ENCODE measurements at places on chromosomes 2 and 18.

DNA sequence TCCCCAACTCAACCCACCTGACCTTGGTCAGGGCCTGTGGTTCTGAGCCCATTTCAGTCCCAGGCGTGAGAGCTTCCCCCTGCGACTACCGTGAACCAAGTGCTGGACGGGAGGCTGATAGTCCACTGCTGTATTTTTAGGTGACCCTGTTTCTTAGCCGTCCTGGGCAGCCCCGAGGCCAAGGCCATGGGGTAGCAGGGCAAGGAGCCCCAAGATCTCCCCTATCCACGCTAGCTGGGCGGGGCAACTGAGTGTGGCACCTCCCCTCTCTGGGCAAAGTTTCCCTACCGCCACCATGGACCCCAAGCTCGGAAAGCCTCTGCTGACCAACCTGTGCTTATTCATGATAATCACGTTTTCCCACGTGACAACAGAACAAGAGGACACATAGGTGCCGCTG lies 583 bp upstream of the KLHL30 start:
- no peak for DNase-seq

DNA sequence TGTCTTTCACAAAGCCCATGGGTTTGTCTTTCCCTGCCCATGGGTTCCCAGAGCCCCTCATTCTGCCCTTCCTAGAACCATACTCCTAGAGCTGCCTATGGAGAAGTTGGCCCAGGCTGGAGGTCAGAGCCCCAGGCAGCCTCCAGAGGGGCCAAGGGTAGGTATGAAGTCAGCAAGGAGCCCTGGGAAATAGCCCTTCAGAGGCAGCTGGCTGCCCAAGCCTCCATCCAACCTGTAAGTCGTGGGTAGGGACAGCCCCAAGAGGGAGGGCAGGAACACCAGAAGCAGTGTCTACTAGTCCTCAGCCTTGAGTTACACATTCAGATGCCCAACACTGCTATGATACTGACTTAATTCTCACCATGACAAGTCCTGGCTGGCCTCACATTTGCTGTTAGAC lies 49.5 kb downstream of the TMEM247 start:
- DNase-seq: no peak

DNA sequence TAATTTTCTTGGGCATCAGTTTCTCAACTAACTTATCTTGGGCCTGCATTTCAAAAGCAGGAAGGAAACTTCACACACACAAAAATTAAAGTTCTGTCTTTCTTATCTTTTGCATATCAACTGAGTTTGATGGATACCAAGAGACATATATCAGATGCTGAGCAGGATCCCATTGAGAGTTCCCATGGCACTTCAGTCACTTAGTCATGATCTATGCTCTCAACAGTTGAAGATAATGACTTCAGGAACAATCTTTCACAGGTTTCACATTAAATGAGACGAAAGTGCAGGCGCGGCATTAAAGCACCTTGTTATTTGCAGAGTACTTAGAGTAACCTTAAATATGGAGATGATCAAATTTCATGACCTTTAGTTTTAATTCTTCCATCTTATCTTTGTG lies 2139.8 kb upstream of the CELF4 start:
- DNase-seq: no peak

GRCh38 chr2:86412007-86412406 lies 29.2 kb upstream of the KDM3A start:
- DNase-seq: no peak

DNA sequence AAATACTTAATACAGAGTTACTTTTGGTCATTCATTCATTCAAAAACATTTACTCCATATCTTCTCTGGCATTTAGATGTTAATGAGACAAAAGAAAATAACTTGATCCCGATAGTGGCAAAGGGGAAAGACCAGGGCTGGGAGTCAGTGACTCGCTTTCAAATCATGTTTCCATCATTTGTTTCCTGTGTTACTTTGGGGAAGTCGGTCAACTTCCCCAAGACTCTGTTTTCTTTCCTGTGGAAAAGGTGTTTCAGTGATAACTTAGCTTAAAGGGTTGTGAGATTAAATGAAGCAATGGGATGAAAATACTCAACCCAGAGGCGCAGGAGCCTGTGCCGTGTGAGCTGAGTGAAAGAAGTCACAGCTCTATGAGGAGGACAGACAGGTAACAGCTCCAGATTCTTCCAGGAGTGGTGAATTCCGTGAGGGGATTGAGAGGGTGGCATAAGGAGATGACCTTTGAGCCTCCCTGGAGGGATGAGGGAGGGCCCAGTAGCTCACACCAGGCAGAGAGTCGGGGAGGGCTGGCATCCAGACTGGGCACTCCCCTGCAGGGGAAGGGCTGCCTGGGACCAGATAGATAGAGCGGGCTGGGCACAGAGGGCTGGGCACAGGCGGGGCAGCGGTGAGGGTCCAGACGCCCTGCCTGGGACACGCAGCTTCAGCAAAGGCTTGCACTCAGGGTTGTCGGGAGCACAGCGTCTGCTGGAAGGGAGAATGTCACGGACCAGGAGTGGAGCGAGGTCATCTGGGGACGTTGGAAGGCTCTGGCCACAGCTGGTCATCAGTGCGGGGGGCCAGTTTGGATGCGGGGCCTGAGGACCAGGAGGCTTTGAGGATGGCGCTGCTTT lies 70.1 kb downstream of the TSHZ1 start:
- DNase-seq: no peak

GRCh38 chr18:44651918-44652572 lies 28.6 kb upstream of the SETBP1 start:
- DNase-seq: no peak

DNA sequence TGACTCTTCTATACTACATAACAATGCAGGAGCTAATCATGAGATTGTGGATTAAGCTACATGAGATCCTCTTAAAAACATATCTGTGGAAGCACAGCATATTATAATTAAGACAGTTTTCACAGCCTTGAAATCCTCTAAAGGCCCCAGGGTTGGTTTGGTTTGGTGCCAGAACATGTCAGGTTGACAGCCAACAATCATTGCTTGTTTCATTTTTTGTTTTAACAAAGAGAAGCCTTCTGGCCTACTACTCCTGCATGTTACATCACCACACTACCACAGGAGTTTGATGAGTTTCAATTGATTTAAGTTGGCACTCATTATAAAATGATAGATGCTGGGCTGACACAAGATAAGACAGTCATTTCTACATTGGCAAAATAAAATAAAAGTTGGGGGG lies 255.9 kb upstream of the ERBB4 start:
- DNase-seq: no peak

GRCh38 chr18:23871410-23871809 lies 143.1 kb upstream of the TTC39C start:
- no peak for DNase-seq

- no peak for DNase-seq
Observed at GRCh38 chr18:25544546-25545287, 192.8 kb upstream of the ZNF521 start.

DNA sequence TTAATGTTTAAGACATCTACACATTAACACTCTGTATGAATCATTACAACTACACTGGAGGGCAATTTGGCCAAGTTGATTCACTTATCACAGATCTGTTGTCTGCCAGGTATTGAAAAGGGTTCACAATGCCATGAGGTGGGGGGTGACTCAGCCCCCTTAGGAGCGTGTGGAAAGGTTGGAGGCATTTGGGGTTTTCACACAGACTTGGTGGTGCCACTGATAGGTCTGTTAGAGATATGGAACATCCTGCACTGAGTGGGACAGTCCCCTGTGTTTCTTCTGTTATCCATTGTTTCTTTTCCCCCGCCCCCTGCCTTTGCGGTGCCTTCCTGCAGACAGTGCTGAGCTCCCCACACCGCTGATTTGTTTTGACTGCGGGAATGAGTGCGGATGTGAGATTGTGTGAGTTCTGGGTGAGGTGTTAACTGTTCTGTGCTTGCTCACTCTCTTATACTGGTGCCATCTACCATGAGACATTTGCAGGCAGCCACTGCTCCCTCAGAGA lies 9.3 kb upstream of the TSN start:
- DNase-seq: no peak

DNA sequence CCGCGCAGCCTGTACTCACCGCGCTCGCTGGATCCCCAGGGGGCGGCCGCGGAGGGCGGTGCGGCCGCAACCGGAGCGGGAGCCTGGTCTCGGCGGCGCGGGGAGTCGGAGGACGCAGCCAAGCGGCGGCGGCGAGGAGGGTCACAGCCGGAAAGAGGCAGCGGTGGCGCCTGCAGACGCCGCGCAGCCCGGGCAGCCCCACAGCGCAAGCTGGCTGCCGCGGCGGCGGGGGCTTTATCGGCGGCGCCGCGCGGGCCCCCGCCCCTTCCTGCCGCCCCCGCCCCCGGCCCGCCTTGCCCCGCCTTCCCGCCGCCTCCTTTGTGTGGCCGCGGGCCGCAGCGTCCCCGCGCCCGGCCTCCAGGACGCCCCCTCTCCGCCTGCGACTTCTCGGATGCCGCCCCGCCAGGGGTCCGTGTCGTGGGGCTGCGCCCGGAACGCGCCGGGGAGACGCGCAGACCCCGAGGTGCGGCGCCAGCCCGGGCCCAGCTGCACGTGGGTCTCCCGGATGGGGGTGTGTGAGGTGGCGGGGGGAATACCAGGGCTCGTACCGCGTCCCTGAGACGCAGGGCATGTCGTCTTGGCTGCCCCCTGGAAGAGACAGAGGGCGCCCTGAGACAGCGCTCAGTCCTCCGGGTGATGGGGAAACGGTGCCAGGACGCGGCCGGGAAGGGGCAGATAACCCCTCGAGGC lies at the start of gene SERPINE2:
TSS of gene SERPINE2 (minus strand) at position 207 of the 690 bp plus-strand sequence. CDS start 37,386 bp downstream, outside the sequence.
- peak; percentile 82 for DNase-seq

DNA sequence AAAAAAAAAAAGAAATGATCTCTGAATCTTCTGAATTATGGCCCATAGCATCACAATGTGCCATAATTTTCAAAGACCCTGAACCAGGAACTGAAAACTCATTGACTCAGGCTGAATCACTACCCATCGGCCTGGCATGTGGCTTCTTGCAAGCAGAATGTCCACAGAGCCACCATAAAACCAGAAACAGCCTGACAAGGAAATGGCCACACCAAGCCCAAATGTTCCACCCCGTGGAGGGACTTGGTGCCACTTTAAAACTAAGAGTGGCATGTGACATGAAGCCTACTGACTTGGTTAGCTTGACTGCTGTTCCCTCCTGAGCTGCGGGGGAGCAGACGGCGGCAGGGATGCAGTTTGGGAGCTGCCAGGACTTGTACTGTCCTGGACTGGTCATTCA lies 71.2 kb upstream of the RBM44 start:
- no peak for DNase-seq

GRCh38 chr2:37792366-37792765 lies 120.9 kb upstream of the CDC42EP3 start:
- no peak for DNase-seq

DNA sequence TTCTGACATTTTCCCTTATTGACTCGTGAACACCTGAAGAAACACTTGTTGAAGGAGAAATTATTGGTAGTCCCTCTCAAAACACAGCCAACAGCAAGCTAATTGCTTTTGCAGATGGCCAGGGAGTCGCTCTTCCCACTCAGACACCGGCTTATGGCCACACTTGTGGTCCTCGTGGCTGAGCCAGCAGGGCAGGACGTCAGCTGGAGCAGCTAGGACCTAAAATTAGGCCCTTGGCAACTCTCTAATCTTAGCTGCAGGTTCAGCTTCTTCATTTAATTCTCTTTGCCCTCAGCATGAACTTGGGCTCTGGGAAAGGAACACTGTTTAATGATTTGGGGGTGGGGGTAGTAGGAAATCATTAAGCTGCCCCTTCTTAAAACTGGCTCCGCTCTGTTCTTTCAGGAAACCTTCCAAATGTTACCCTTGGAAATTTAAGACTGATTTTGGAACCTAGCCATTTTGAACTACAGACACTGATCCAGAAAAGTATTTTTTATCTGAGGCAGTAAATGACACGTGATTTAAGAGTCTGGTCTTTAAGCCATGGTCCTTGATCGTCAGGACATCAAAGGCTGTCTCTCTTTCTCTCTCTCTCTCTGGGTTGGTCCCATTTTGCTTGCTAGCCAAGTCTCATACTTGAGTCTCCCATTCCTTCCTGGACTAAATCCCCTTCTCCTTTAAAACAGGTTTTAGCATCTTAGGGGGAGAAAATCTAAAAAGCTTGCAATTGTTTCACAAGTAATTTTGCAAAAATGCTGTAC lies 77.5 kb downstream of the CDK15 start:
- DNase-seq: peak; percentile 85

GRCh38 chr2:15832030-15832709 lies 108.2 kb upstream of the MYCN start:
- no peak for DNase-seq

DNA sequence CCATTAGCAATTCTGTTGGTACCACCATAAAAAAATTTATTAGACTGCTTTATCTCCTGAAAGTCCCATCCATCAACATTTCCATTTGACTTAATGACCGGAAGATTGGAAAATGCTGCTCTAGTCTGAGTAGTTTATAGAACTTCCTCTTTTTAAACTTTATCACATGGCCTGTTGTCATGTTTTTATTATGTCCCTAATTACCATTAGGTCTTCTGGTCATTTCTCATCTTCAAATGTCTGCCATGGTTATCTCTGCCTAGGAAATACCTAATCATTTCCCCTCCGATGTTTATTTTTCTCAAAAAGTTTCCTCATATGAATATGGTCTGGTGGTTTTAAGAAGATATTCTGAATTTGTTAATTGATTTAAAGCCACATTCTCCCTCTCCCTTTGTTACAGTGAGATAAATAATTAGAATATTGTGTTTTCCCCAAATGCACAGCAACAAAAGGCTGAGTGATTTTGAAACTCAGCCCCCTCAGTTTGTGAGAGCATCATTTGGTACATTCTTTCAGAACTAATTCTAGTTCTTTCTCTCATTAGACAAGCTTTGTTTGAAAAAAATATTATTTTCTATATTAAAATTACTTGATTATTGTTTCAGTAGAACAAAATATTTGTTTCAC lies 317.1 kb upstream of the ST6GAL2 start:
- no peak for DNase-seq

GRCh38 chr18:51077217-51077616 lies 47.2 kb downstream of the SMAD4 start:
- no peak for DNase-seq

DNA sequence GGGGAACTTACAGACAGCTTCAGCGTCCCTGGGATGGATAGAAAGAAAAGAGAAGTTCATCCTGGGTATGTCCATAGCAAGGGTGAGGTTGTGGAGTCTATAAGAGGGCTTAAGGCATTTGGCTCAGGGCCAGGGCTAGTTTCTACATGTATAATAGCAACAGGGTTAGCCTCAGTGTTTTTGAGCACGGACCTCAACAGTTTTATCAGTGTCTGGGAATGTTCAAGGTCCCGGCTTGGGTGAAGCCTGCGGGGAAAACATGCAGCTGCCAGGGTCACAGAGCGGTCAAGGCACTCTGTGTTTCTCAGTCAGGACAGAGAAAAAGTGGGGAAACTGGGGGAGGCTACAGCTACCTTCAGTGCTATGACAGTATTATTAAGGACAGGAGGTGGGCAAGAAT lies 427.7 kb upstream of the HS6ST1 start:
- peak; percentile 48 for DNase-seq

GRCh38 chr18:31203096-31203793 lies 40.6 kb upstream of the DSC1 start:
- DNase-seq: no peak

DNA sequence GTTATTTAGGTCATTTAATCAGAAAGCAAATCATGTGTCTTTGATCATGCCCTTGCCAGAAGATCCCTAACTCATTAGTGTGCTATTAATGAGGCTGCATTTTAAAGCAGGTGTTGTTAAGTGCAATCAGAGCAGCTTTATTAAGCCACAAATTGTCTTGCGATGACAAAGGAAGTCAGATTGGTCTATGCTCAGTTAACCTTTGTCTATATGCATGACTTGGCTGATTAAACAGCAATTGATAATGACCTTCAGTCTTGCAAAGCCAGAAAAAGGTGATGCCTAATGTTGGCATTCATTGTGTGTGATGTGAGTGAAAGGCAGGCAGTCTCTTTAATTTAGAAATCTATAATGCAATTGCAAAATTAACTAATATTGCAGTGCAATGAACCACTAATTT lies 166.9 kb downstream of the RND3 start:
- no peak for DNase-seq

- DNase-seq: no peak
Observed at GRCh38 chr2:203959672-203960071, 23.1 kb downstream of the ICOS start.

Data from right hindlimb (tissue), 1 donor.